ENCODE measurements at places on chromosomes 6 and 20. TPM values are rescaled to one million over a fixed set of nuclear protein-coding genes. Genes with fewer than 3 reads are reported as not detected.

DNA sequence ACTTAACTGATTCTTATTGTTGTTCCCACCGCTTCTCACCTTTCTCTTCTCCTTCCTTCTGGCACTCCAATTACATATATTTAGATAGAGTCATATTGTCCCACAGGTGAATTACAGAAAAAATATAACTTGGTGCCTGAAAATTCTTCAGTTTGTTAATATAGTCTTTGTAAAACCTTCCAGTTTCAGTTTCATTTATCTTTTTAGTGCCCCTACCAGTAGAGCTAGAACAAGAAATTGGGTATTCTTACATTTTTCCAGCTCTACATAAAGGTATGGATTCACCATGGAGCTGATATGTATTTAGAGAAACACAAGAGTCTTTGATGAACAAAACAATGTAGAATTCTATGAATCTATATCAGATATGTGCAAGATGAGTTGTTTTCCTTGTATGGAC lies 10.7 kb downstream of the MANEA start:
- H3K4me1 ChIP-seq = no peaks in the 10 kb centered on the region
- H3K36me3 ChIP-seq = no peaks in the 10 kb centered on the region
- H3K27ac ChIP-seq = no peak overlapping the region

DNA sequence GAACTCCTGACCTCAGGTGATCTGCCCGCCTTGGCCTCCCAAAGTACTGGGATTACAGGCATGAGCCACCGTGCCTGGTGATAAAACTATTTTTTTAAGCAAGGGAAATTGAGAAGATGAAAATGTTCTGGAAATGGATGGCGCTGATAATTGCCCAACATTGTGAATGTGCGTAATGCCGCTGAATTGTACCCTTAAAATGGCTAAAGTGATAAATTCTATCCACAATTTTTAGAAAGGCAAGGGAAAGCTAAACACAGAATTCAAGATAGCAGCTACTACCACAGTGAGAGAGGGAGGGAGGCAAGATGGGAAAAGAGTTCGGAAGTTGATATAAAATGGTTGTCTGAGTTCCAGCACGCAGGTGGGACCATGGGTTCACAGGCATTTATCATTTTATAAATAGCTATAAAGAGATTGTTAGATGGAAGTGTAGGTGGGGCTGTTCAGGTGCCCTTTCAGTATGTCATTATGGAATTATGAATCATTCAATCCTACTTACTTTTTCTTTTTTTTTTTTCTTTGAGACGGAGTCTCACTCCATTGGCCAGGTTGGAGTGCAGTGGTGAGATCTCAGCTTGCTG lies 8.3 kb downstream of the RIPOR3 start:
- no peaks in the 10 kb centered on the region for H3K27me3 ChIP-seq
- no peaks in the 10 kb centered on the region for H3K4me1 ChIP-seq
- DNase-seq = no peak
- no peak overlapping the region for H3K4me3 ChIP-seq

- no peaks in the 10 kb centered on the region for H3K4me1 ChIP-seq
- no peak overlapping the region for H3K4me3 ChIP-seq
- H3K27ac ChIP-seq = no peak overlapping the region
- DNase-seq = no peak
- no peaks in the 10 kb centered on the region for H3K27me3 ChIP-seq
Observed at GRCh38 chr6:150230164-150230561, 87.3 kb downstream of the PPP1R14C start.

GRCh38 chr6:144284478-144284782 lies 705 bp upstream of the UTRN start:
- no peaks in the 10 kb centered on the region for H3K36me3 ChIP-seq
- H3K4me3 ChIP-seq = peak overlapping the region; percentile 77
- no peak for DNase-seq
- H3K27me3 ChIP-seq = no peaks in the 10 kb centered on the region

GRCh38 chr6:34877259-34877658 lies 10.6 kb downstream of the TAF11 start:
- DNase-seq = no peak
- H3K36me3 ChIP-seq = no peaks in the 10 kb centered on the region
- no peaks in the 10 kb centered on the region for H3K4me1 ChIP-seq
- H3K27me3 ChIP-seq = no peaks in the 10 kb centered on the region
- H3K4me3 ChIP-seq = no peak overlapping the region
- H3K27ac ChIP-seq = no peak overlapping the region

SIRPA gene
- total RNA-seq = 42.3 TPM

NRSN1 gene
- total RNA-seq = not detected

MARCKS gene
- total RNA-seq = 19.8 TPM

All from breast epithelium (tissue), 4 donors.